Occipital lobe (tissue), 3 donors: ENCODE measurements at places on chromosomes 2 and 18. TPM values are rescaled to one million over a fixed set of nuclear protein-coding genes. Genes with fewer than 3 reads are reported as not detected.

DNA sequence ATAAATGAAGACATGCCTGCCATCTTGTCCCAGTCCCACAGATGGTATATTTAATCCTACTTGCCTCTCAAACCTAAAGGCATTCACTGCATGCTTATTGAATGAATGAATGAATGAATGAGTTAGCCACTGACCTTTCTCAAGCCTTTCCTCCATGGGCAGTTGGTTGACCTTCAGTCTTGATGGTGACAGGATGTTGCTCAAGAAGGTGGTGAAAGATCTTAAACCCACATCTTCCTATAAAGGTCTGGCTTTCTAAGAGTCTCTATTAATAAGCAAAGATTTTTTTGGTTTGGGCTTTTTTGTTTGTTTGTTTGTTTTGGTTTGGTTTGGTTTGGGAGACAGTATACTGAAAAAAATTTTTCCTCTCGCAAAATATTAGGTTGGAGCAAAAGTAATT lies 41.7 kb downstream of the KIAA2012 start:
- DNase-seq, result no peak

DNA sequence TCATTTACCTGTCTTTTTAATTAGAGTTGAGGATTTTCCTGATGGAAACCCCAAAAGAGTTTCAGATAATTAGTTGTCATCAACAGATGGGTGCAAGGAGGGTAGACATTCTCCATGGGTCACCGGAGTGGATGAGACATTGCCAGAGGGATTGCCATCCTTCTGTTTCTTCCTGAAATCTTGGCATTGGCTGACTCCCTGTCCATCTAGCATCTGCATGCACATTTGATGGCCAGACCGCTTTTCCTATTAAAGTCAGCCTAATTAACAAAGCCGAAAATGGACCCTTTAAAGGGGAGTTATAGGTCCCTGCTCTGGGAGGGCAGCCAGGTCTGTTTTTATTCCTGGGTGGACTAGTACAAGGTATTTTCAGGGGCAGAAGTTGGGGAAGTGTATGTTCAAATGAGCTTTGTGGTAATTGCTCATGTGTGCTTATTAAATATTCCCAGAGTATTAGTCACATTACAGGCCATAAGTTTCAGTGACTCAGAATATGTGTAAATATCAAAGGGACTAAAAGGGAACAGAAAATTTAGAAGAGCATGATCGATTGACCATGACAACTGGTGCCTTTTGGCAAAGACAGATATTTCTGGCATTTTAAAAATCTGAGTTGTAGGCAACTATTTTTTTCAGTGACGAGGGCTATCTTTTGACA lies 209.8 kb downstream of the PHLPP1 start:
- no peak for DNase-seq

DPP4 gene
- total RNA-seq, result 6.4 TPM

STPG4 gene
- 0.78 TPM for total RNA-seq

DNA sequence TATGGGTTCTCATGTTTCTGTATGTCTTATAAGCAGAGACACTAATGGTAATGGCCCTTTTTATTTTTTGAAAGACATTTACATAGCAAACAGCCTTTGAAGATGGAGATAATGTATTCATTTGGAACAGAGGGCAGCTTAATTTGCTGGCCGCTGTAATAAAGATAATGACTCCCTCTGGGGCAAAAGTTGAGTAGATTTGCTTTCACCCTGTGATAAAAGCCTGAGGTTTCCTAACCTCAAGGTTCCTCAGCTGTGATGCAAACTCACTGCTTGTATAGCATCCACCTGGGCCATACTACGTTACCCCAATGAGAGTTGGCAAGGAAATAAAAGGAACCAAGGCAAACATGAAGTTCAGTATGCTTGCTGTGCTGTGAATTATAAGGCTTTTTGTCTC lies 54.8 kb downstream of the TEX51 start:
- no peak for DNase-seq

DOK6 gene
- total RNA-seq, result 91.4 TPM

DNA sequence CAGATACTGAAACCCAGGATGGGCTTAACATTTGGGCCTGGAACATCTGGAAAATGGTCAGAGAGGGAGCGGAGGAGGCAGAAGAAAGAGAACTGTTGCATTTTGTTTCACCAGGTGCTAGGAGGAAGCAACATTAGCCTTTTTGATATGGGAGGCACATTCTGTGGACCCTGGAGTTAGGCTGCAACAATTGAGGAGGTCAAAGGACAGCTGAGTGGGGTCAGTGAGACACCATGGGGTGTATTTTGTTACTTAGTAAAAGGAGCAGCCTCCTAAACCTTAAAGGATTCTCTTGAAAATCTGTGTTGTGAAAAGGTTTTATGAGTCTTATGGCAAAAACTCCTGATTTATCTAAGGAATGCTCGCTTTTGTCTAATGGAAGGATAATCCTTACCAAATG lies 124.9 kb downstream of the GREB1L start:
- no peak for DNase-seq

ATIC gene
- 18.6 TPM for total RNA-seq

SLC8A1 gene
- 277 TPM for total RNA-seq

CXCR1 gene
- total RNA-seq, result not detected

DNA sequence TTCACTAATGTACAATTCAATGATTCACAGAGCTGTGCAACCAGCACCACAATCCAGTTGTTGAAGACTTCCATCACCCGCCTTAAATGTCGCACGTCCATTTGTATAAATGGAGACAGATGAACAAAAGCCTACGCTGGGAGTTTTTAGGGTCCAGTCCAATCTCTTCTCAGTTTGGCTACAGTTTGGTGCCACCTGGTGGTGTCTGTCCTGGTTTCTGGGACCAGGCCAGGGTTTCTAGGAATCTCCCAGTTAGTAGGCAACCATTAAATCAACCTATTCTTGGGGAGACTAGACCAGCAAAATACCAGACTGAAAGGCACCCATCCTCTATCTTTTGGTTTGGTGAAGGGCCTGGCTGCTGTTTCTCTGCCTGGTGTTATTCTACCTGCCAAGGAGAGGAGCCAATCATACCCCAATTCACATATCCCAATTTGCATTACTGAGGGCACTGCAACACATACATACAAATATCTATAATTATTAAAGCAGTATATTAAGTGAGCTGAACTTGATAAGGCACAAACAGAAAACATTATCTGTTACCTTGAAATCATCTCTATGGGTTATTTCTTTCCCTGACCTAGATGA lies 3.2 kb upstream of the DDX1 start:
- DNase-seq, result peak; percentile 38

DNA sequence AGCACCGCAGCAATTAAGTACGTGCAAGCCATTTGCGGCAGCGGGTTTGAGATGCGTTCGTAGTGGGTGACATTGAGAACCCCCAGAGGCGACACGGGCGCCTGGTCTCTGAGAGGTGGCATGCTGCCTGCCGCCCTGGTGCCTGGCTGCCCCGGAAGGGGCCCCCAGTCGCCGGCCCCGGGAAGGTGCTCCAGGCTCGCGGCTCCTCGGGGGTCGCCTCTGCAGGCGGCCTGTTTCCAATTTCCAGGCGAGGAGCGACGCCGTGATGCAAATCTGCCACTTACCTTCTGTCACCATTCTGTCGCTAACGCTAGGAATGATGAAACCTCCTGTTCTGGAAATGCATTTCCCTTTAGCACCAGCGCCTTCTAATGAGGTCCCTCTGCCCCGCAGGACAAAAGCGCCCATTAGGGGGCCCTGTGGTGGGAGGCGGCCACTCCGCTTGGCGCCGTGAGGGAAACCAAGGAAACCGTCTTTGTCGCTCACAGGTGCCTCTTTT lies 13.0 kb downstream of the KIF5C start:
- DNase-seq, result no peak
